ENCODE measurements at places on chromosomes 12 and 14. TPM values are rescaled to one million over a fixed set of nuclear protein-coding genes. Genes with fewer than 3 reads are reported as not detected.
A peak's percentile ranks its signal among the peaks of the same experiment; 100 is the strongest.

The KLRK1 gene
- total RNA-seq, result not detected

- no peak overlapping the region for H3K27ac ChIP-seq
- H3K27me3 ChIP-seq, result no peaks in the 10 kb centered on the region
- no peak overlapping the region for H3K4me3 ChIP-seq
- H3K36me3 ChIP-seq, result peaks cover 18% of the 10 kb centered on the region
- peaks cover 22% of the 10 kb centered on the region for H3K4me1 ChIP-seq
- no peak for DNase-seq
Observed at GRCh38 chr14:63939006-63939270, 86.1 kb downstream of the SYNE2 start.

DNA sequence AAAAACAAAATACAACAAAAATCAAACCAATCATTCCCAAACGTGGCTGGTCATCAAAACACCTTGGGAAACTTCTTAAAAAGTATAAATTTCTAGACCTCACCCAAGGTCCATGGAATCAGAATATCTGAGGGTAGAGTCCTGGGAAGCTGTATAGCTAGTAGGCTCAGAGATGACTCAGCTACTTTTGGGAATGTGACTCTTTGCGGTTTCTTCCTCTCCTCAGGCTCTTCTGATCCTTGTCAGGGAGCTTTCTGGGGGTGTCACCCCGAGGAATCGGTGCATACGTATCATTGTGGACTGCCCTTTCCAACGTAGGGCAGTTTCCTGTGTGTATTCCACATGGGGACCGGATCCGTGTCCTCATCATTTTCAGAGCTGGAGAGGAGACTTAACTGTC, 14.8 kb downstream of the JDP2 start:
- no peak overlapping the region for H3K4me3 ChIP-seq
- H3K27ac ChIP-seq, result no peak overlapping the region
- no peaks in the 10 kb centered on the region for H3K27me3 ChIP-seq
- no peak for DNase-seq

The CACNA1C gene
- total RNA-seq, result 0.07 TPM

The SLC7A8 gene
- not detected for total RNA-seq

DNA sequence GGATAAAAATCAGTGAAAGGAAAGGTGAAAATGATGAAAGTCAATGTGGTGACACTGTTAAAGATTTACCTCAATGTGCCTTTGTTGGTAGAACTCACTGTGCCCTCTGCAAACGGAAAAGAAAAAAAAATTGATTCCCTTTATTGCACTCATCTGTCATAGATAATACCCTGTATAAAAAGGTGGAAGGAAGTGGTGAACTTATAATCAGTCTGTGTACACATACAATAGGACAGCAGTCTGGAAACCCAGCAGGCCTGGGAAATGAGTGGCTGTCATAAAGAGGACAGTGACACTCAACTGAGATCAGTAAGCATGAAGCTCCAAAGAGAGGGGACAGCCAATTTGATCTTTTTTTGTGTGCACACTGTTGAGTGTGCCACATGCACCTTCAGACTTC, 364.7 kb downstream of the NOVA1 start:
- H3K4me1 ChIP-seq, result no peaks in the 10 kb centered on the region
- no peak overlapping the region for H3K27ac ChIP-seq
- DNase-seq, result no peak

The JAG2 gene
- total RNA-seq, result 11.2 TPM

The RNF31 gene
- total RNA-seq, result 95.6 TPM

GRCh38 chr14:79395061-79395460, 816.2 kb downstream of the DIO2 start:
- DNase-seq, result no peak
- no peak overlapping the region for H3K27ac ChIP-seq
- H3K27me3 ChIP-seq, result no peaks in the 10 kb centered on the region
- no peaks in the 10 kb centered on the region for H3K4me1 ChIP-seq
- no peak overlapping the region for H3K4me3 ChIP-seq

The GPRC5D gene
- not detected for total RNA-seq

DNA sequence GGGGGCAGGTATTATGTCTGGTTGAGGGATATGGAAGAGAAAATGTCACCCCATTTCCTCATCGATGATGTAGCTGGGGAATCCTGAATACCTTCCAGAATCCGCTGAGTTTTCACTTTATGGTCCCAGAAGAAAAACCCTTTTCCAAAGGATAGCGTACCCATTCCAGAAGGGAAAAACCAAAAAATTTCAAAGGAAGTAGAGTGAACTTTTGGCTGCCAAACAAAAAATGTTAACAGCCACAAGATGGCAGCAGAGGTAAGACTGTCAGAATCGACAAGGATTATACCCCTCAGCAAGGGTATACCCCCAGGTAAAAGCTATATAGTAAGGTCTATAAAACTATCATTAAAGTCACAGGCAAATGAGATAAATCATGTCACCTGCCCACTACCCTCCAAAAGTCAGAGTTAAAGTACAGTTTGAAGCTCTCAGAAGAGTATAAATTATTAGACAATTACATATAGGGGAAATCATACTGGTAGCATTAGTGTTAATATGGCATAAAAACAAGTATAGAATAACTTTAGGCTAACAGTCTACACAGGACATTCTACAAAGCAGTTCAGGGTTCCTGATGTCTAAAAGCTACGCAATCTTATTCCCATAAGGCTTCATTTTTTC, 18.0 kb downstream of the ACIN1 start:
- H3K4me3 ChIP-seq, result no peak overlapping the region
- H3K4me1 ChIP-seq, result peaks cover 5% of the 10 kb centered on the region
- H3K36me3 ChIP-seq, result peaks cover 68% of the 10 kb centered on the region
- no peaks in the 10 kb centered on the region for H3K27me3 ChIP-seq

- no peak for DNase-seq
- H3K4me1 ChIP-seq, result no peaks in the 10 kb centered on the region
- no peaks in the 10 kb centered on the region for H3K27me3 ChIP-seq
- no peaks in the 10 kb centered on the region for H3K36me3 ChIP-seq
- no peak overlapping the region for H3K4me3 ChIP-seq
- H3K27ac ChIP-seq, result no peak overlapping the region
Observed at GRCh38 chr12:105706321-105706972, 376.0 kb downstream of the C12orf75 start.

GRCh38 chr12:109533487-109533740, 39.9 kb downstream of the MMAB start:
- DNase-seq, result no peak
- no peak overlapping the region for H3K27ac ChIP-seq
- no peaks in the 10 kb centered on the region for H3K27me3 ChIP-seq
- no peak overlapping the region for H3K4me3 ChIP-seq

DNA sequence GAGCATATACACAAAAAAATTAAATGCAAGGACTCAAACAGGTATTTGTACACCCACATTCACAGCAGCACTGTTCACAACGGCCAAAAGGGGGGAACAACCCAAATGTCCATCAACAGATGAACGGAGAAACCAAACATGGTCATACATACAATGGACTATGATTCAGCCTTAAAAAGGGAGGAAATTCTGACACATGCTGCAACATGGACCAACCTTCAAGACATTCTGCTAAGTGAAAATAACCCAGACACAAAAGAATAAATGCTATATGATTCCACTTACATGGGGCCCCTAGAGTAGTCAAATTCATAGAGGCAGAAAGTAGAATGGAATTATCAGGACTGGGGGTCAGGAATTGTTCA, 29.5 kb downstream of the ACTN1 start:
- no peaks in the 10 kb centered on the region for H3K27me3 ChIP-seq
- no peak overlapping the region for H3K27ac ChIP-seq
- no peaks in the 10 kb centered on the region for H3K36me3 ChIP-seq
- DNase-seq, result no peak
- H3K4me1 ChIP-seq, result peaks cover 29% of the 10 kb centered on the region
- no peak overlapping the region for H3K4me3 ChIP-seq

The AGAP2 gene
- 28.2 TPM for total RNA-seq

GRCh38 chr14:97536421-97536820, 739.2 kb downstream of the VRK1 start:
- H3K36me3 ChIP-seq, result no peaks in the 10 kb centered on the region
- H3K4me1 ChIP-seq, result peaks cover 5% of the 10 kb centered on the region
- no peak overlapping the region for H3K27ac ChIP-seq
- no peak overlapping the region for H3K4me3 ChIP-seq
- DNase-seq, result no peak

DNA sequence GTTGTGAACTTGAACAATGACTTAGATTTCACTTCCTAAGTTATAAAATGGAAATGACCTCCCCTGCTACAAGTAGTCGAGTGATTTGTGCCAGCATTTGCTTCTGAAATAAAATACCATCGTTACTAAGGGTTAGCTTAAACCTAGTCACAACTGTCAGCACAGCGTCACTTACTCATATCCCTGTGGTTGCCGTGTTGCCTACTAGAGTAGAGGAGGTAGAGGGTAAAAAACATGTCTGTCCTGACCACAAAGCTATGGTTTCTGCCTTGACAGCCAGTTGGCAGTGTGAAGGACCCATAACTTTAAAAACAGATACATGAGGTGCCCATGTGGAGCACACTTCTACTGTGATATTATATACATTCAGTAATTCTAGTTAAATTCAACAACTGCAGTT, 234.2 kb upstream of the RGS6 start:
- H3K27ac ChIP-seq, result no peak overlapping the region
- no peaks in the 10 kb centered on the region for H3K27me3 ChIP-seq
- peaks cover 25% of the 10 kb centered on the region for H3K4me1 ChIP-seq
- peaks cover 50% of the 10 kb centered on the region for H3K36me3 ChIP-seq
- no peak overlapping the region for H3K4me3 ChIP-seq

- no peaks in the 10 kb centered on the region for H3K27me3 ChIP-seq
- peaks cover 48% of the 10 kb centered on the region for H3K36me3 ChIP-seq
- no peak overlapping the region for H3K4me3 ChIP-seq
- peak overlapping the region; percentile 81 for H3K27ac ChIP-seq
- no peak for DNase-seq
Observed at GRCh38 chr14:64450255-64450654, 15.0 kb upstream of the AKAP5 start.

The GCH1 gene
- 49.8 TPM for total RNA-seq

The RILPL1 gene
- total RNA-seq, result 4.6 TPM

The LUM gene
- total RNA-seq, result not detected

The CLEC4A gene
- 1.5 TPM for total RNA-seq

The MYF5 gene
- not detected for total RNA-seq

GRCh38 chr12:71075743-71076142, 82.1 kb downstream of the TSPAN8 start:
- no peaks in the 10 kb centered on the region for H3K4me1 ChIP-seq
- H3K36me3 ChIP-seq, result no peaks in the 10 kb centered on the region
- no peak overlapping the region for H3K27ac ChIP-seq
- no peak for DNase-seq
- no peak overlapping the region for H3K4me3 ChIP-seq
- H3K27me3 ChIP-seq, result no peaks in the 10 kb centered on the region

The PLEKHD1 gene
- total RNA-seq, result 0.12 TPM

The WNT1 gene
- total RNA-seq, result not detected

The CEP290 gene
- total RNA-seq, result 17.9 TPM

The FBLN5 gene
- total RNA-seq, result 1.3 TPM

DNA sequence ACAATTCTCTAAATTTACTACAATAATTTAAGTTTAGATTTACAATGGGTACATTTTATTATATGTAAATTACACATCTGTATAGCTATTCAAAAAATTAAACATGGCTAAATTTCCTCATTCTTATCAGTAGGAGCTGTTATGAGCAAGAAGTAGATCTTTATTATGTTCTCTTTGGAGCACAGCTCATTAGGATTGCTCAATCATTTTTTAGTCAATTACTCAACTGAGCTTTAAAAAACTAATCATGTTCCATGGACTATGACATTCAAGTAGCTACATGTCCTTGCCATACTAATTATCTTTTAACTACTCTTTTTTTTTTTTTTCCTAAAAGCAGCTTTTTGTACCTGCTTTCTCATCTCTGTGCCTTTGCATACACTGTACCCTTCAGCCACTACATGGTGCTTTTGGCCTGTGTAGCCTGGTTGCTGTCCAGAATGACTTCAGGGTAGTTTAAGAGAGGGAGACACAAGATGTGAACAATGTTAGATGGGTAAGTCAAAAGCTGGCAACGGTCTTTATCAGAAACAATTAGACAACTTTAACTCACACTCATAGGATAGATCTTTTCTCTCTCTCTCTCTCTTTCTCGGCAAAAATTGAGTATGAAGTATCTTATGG, 69.0 kb downstream of the SSPN start:
- H3K27me3 ChIP-seq, result peaks cover 2% of the 10 kb centered on the region
- no peaks in the 10 kb centered on the region for H3K36me3 ChIP-seq
- H3K27ac ChIP-seq, result no peak overlapping the region
- H3K4me3 ChIP-seq, result no peak overlapping the region
- no peak for DNase-seq
- no peaks in the 10 kb centered on the region for H3K4me1 ChIP-seq

DNA sequence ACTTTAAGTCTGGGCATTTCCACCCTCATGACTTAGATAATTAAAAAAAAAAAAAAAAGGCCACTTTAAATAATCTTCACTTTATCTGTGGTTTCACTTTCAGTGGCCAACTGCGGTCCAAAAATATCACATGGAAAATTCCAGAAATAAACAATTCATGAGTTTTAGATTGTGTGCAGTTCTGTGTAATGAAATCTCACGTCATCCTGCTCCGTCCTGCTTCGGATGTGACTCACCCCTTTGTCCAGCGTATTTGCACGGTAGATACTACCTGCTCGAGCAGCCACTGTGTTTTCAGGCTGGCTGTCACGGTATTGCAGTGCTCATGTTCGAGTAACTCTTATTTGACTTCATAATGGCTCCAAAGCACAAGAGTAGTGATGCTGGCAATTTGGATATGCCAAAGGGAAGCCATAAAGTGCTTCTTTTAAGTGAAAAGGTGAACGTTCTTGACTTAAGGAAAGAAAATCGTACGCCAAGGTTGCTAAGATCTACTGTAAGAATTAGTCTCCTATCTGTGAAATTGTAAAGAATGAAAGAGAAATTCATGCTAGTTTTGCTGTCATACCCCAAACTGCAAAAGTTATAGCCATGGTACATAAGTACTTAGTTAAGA, 2.4 kb downstream of the E2F7 start:
- H3K4me1 ChIP-seq, result peaks cover 41% of the 10 kb centered on the region
- H3K4me3 ChIP-seq, result peak overlapping the region; percentile 36
- peaks cover 44% of the 10 kb centered on the region for H3K36me3 ChIP-seq
- peaks cover 2% of the 10 kb centered on the region for H3K27me3 ChIP-seq

DNA sequence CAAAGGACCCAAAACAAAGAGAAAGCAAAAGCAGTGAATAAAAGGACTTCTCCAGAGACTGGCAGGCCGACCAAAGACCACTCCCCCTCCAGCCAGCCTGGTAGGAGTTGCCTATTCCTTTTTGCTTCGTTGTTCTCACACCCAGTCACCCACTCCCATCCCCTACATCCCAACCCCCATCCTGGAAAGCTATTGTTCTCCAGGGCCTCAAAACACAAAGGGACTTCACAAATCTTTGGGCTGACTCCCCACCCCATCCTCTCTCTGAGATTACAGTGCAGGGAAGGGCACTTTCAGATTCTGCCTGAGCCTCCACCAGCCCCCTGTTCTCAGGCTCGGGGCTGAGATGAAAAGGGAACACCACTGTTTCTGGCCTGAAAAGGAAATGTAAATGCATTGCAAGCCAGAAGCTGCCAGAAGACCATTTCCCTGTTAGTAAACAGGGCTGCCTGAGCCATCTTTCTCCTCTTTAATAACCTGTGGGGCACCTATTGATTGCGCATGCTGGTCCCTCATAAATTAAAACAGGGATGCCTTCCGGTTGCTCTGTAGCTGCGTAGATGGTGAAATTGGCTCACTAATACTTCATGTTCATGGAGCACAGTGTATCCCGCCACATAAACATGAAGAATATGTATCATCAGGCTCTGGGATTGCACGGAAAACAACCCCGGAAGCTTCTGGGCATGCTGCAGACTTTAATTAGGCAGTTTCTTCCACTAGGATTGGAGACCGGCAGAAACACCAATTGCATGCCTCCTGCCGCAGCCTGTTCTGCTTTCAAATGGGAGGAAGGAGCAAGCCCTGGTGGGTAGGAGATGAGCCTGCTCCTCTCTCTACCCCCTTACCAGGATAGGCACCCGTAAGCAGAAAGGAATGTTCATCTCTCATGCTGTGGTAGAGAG, 130.3 kb upstream of the FUT8 start:
- peak; percentile 80 for DNase-seq
- H3K36me3 ChIP-seq, result peaks cover 2% of the 10 kb centered on the region
- H3K27me3 ChIP-seq, result no peaks in the 10 kb centered on the region
- peak overlapping the region; percentile 80 for H3K4me3 ChIP-seq
- H3K4me1 ChIP-seq, result peaks cover 35% of the 10 kb centered on the region

The SLC39A5 gene
- total RNA-seq, result 1.6 TPM
